Left hindlimb (tissue), 1 donor: ENCODE measurements at places on chromosomes 4 and X.

GRCh38 chrX:151982222-151982621 is 7.7 kb upstream of the GABRE start:
- no peak for DNase-seq

DNA sequence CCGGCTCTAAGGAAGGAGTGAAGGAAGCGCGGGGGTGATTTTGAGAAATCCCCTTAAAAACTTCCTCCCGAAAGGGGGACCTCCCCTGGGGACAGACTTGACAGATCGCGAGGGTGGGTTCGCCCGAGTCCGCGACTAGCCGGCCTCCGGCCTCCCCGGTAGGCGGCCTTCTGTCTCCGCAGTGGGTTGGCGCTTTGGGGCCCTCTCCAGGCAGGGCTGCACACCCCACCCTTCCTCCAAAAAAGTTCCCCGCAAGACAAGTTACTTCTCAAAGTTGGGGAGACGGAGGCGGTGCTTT is 24.8 kb downstream of the HOPX start:
- peak; percentile 60 for DNase-seq

- DNase-seq: no peak
Measured at GRCh38 chr4:58809366-58809765, 1699.2 kb upstream of the IGFBP7 start.

- DNase-seq: no peak
Measured at GRCh38 chr4:138235419-138235952, 6.7 kb downstream of the SLC7A11 start.

- DNase-seq: no peak
Measured at GRCh38 chrX:12985331-12985730, 10.4 kb downstream of the TMSB4X start.

DNA sequence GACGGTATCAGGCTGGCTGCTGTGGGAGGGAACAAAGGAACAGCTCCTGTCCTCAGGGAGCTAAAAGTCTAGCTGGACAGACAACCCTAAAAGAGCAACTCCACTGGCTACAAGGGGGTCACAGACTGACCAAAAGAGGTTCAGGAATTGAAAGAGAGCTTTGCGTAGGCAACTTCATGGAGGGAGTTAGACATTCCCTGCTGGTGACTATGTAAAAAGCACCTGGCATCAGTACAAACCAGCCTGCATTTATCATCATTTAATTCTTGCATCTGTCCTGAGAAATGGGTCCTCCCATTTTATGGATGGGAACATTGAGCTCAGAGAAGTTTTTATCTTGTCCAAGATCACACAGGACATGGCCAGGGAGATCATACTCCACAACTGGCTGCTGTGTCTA is 1.4 kb upstream of the LGI2 start:
- no peak for DNase-seq

GRCh38 chrX:619451-619811 is 11.2 kb upstream of the SHOX start:
- no peak for DNase-seq

GRCh38 chrX:118115953-118116712 is 477 bp downstream of the KLHL13 start:
- DNase-seq: no peak

DNA sequence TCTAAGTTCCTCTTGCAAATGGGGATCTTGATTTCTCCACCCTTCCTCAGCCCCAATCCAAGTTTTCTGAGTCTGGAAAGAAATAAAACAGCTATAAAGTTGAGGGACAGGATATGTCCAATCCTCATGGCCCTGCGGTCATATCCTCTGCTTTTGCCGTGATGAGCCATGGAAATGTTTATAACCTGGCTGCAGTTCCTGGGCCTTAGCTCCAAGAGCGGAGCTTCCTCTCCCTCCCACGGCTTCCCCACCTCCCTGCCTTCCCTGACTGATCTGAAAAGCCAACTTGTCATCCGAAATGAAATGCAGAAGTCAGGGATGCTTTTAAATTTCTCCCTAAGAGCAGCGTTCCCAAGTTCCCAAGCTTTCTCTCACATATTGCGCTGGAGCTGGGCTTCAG is 221.5 kb upstream of the SFRP2 start:
- DNase-seq: peak; percentile 83

- no peak for DNase-seq
Measured at GRCh38 chr4:119781044-119781443, 152.4 kb upstream of the PDE5A start.

GRCh38 chrX:129651756-129652564 is 2.8 kb downstream of the APLN start:
- DNase-seq: no peak

DNA sequence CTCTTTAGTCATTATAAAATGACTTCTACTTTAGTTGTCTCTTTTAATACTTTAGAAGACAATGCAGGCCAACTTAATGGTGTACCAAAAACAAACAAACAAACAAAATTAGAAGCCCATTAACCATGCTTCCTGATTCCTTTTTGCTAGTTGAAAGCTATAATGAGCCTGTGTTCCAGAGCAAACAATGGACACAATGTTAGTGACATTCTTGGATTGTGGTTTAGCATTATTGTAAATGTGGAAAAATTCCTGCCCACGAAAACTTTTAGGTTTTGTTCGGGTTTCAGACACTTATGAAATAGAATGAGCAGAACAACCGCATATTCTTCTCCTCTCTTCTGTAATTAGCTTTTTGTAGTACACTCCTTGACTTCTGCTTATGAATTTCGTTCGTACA is 1682.7 kb upstream of the PCDH7 start:
- DNase-seq: no peak

DNA sequence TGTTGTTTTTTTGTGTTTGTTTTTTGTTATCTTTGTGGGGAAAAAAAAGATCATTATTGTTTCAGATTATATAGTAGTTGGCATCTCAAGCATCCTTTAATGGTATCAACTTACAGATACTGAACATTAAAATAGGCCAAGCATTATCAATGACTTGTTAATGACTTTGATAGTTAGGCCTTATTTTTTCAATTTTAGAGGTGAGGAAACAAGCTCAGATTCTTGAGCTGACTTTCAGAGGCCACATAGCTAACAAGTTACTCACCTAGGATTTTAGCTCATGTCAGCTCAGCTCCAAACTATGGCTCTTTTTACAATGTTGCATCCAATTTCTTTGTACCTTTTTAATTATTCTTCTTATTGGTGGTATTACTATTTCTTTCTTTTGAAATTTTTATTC is 471 bp upstream of the PLAC8 start:
- DNase-seq: no peak

GRCh38 chr4:24470666-24471485 is 113.5 kb downstream of the DHX15 start:
- peak; percentile 77 for DNase-seq

DNA sequence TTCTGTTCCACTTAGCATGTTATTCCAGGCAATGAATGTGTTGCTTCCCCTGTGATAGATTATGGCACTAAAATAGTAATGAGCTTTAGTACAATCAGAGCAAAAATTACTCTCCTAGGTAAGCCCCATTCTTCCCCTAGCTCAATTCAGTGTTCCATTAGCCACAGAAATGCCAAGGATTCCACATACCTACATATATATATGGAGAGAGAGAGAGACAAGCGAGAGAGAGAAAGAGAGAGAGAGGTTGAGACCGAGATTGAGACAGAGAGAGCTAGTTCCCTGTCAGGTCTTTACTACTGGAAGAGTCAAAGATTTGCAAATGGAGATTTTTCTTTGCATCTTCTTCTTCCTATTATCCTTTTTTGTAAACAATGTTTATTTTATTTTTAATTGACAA is 8.7 kb downstream of the LIMCH1 start:
- no peak for DNase-seq

- peak; percentile 31 for DNase-seq
Measured at GRCh38 chrX:103175944-103176753, 38.8 kb upstream of the BEX4 start.

GRCh38 chrX:115968436-115969252 is 201.9 kb upstream of the AGTR2 start:
- DNase-seq: peak; percentile 54

GRCh38 chr4:54233277-54233696 is 4.2 kb downstream of the PDGFRA start:
- DNase-seq: peak; percentile 88

DNA sequence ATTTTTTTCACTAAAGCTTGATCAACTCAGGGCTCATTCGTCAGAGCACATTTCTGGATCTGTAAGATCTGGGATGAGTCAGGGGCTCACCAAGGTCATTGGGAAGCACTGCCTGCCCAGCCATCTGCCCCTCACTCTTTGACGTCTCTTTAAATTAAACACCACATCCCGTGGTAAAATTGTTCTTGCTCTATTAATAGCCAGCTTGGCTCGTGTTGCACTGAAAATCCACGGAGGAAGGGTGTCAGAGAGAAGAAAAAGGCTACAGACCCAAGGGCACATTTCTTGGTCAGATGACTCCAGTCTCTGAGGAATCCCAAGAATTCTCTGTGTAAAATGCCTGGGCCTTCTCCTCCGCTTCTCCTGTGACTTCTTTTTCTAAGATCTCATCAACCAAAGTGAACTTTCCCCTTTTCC is 45.7 kb upstream of the GATB start:
- no peak for DNase-seq

GRCh38 chr4:37528166-37528885 is 157.8 kb downstream of the RELL1 start:
- DNase-seq: no peak

- no peak for DNase-seq
Measured at GRCh38 chr4:16078195-16078760, 5.5 kb downstream of the PROM1 start.

DNA sequence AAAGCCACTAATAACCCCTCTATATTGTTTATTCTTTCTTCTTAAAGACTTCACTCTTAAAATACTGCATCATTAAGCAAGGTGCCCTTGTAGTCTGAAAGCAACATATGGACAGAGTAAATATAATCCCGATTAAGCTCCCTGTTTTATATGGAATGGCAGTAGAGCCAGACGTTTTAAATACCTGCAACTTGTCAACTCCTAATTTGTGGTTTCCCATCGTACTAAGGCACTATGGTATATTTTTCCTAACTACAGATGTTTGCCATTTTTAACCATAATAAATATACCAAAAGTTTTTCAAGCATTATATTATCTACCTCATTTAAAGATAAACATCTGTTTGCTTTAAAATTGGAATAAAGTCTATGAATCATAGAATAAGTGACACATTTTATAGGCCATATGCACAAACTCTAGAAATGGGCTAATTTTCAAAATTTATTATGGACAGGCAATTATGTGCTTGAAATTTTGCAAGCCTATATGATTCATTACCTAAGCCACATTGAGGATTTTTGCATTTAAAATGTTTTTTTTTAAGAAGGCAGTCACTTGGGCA is 194.6 kb downstream of the FRMPD4 start:
- DNase-seq: no peak

GRCh38 chr4:74097116-74097515 is 1.9 kb downstream of the CXCL2 start:
- no peak for DNase-seq

DNA sequence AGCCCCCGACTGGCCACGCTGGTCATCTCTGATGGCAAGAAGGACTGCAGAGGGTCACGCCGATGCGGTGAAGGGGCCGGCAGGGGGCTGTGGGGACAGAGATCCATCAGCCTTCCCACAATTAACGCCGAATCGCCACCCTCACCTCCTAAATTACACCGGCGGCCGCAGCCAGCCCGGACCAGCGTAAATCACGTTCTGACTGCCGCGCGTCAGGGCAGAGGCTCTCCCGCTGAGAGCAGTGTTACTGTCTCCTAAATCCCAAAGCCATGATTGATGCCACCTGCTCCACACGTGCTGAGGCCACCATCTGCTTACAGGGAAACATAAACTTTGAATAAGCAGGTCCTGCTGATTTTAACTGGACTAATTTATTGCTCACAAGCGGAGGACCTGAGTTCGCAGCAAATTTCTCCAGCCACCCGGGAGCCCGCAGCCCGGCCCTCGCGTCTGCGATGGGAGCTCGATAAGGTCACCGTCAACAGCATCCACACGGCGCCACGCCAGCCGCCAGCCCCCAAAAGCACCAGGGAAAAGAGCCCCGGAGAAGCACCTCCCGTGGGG is 127.3 kb upstream of the NKX1-1 start:
- no peak for DNase-seq

DNA sequence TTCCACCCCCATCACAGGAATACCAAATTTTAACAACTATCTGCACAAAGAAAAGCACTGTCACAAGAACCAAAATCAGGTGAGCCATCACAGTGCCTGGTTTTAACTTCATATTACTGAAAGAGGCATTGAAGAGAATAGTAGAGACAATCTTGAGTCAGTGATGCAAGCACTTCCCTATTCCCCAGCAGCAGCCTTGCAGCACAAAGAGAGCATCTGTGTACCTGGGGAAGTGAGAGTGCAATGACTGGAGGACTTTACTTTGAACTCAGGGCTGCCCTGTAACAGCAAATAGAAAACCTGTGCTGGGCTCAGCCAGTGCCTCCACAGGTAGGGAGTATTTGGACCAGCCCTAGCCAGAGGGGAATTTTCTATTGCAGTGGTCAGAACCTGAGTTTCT is 361.8 kb downstream of the TEX13C start:
- DNase-seq: no peak

DNA sequence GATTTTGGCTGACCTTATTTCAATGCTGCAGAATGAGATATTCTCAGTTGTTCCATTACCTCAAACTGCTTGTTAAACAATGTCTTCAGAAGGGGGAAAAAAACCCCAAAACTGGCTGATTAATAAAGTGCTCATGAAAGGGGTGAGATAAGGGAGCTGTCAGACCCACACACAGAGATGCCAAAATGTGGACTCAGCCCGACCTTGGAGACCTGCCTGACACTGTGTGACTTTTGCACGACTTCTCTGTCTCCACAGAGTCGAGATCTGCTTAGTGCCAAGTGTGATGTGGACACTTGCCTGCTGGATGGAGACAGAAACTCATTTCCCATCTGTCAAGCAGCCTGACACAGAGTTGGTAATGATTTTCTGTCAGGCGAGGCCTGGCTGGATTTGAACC is 31.5 kb downstream of the REELD1 start:
- DNase-seq: no peak

DNA sequence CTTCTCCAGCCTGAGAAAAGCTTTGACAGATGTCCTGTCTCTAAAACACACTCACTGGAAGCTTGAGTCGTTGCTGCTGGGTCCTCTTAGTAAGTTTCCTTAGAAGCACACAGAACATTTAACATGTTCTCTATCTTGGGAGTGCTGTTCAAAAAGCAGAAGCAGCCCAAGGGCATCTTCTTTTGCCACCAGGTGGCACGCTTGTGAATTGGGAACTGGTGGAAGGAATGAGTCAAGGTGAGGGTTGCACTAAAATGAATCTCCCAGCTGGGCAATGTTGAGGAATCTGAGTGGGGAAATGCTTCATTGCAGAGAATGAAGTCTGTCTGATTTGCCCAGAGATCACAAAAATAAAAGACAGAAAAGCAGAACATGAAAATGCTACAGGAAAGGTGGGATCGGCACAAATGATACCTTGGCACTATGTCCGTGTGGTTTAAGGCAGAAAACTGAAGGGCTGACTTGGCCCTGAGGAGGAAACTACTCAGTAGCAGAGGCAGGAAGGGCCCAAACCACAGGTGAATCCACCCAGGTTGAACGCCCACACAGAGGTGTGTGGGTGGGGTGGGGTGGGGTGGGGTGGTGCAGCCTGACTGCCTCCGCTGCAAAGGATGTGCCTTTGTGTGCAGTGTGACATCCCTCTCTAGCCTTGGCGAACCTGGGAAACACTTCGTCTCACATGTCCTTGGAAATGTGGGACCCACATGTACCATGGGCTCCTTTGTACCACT is 26.0 kb downstream of the KIT start:
- DNase-seq: no peak

- no peak for DNase-seq
Measured at GRCh38 chr4:188316391-188316790, 177.2 kb downstream of the TRIML1 start.
